ENCODE measurements at places on chromosomes 3 and 15.

DNA sequence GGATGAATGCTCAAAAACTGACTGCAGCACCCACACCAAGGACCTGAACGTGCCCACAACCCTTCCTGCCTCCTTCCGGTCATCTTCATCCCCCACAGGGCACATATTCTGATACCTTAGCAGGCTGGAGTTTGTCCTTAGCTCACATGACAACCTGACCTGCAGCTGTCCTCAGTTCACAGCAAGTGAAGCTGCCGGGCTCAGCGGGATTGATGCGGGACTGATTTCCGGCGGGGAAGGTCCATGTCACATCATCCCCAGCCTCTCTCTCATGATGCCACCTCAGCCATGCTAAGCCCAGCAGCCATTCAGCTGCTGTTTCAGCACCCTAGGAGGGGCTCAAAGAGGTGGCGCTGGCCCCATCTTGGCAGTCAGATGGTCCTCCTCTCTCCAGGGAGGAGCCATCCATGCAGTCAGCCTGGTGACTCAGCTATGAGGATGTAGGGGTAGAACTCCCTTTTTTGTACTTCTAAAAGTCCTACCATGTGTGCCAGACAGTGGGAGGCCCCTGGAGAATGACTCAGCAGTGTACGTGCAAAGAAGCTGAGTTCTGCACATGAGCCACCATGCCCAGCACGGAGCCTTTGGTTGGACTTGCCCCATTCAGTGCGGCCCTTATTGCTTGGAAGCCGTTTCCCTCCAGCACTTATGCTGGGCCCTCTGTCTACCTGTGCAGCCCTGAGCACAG lies 9.5 kb downstream of the CA12 start:
- DNase-seq = peak; percentile 88

DNA sequence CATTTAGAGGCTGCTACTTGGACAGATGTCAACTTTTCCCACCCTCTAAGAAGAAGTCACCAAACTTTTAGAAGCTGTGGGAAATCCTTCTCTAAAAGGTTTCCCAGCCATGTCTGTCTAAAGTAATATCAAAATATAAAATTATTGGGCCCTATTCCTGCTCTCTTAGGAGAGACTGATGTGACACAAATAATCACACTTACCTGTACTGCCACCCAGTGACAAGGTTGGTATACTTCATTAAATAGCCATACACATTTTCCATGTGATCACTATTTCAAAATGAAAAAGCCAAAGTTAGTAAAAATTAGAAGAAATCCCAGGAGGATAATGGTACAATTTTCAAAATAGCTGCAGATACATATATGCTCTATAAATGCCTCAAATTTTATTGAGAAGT lies 12.6 kb downstream of the OSBPL11 start:
- no peak for DNase-seq

DNA sequence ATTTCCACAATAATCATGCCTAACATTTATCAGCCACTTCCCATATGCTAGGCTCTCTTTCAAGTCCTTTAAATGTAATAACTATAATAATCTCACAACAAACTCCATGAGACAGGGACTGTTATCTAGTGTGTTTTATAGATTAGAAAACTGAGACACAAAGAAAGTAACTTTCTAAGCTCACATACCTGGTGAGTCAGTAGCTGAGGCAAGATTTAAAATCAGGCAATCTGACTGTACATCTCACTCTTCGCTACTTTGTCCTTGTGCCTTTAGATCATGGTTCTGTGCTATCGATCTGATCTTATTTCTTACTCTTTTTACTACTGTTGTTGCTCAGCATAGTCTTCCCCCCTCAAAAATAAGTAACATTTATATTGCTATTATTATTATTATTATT lies 295.5 kb downstream of the LPP start:
- DNase-seq = no peak

GRCh38 chr3:71436337-71436736 lies 147.2 kb downstream of the FOXP1 start:
- DNase-seq = no peak

- DNase-seq = no peak
Observed at GRCh38 chr3:195025056-195025883, 245.7 kb downstream of the XXYLT1 start.

- no peak for DNase-seq
Observed at GRCh38 chr15:77737238-77738037, 104.7 kb upstream of the LINGO1 start.

DNA sequence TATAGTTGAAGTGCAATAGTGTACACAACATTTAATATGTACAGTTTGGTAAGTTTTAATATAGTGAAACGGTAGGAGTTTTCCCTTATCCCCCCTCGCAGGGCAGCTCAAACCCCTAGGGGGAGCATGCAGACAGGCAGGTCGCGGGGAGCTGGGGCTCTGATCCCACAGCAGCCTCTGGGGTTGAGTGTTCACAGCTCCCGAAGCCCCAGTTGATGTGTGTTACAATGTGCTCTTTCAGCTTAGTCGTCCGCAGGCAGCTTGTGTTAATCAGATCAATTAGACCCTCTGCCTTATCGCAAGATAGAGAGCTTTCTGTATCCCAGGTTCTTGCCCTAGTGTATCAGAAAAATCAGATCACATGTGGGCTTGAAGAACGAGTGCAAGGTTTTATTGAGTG lies 143.1 kb upstream of the CHRNA7 start:
- no peak for DNase-seq

GRCh38 chr15:79168922-79169456 lies 78.4 kb upstream of the RASGRF1 start:
- peak; percentile 60 for DNase-seq

- no peak for DNase-seq
Observed at GRCh38 chr3:71890356-71890931, 105.5 kb upstream of the PROK2 start.
